ENCODE measurements at places on chromosomes 5 and 9.

GRCh38 chr5:64569858-64570257, 64.0 kb downstream of the RGS7BP start:
- DNase-seq, result no peak

DNA sequence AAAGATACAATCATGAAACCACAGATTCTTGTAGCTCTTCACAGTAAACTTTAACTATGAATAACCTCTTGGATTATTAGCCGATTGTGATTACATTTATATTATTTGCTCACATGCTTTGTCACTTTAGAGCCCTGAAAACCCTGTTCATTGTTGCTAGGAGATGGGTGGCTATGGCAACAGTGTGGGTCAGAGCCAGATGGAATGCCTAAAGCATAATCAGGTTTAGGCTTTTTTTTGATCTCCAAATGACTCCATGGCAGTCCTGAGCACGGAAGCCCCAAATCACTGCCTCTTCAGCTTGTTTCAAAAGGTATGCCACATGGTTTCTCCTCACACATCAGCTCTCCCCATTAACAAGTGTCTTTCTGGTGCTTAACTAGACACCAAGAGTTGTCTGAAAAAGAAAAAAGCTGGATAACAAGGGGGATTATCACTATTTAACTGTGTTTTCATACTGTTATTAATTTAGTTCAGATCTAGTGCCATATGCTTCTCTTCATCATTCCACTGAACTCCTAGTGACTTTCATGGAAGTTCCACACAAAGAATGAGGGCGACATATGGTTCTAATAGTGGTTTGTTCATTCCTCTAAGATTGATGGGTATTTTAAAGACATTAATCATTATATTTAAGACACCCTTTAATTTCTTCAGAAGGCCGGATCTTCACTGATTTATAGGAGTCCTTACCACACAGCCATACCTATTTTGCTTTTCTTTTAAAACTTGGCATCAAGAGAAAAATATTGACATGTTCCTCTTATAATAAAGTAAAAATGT, 88.8 kb upstream of the PAM start:
- DNase-seq, result no peak

DNA sequence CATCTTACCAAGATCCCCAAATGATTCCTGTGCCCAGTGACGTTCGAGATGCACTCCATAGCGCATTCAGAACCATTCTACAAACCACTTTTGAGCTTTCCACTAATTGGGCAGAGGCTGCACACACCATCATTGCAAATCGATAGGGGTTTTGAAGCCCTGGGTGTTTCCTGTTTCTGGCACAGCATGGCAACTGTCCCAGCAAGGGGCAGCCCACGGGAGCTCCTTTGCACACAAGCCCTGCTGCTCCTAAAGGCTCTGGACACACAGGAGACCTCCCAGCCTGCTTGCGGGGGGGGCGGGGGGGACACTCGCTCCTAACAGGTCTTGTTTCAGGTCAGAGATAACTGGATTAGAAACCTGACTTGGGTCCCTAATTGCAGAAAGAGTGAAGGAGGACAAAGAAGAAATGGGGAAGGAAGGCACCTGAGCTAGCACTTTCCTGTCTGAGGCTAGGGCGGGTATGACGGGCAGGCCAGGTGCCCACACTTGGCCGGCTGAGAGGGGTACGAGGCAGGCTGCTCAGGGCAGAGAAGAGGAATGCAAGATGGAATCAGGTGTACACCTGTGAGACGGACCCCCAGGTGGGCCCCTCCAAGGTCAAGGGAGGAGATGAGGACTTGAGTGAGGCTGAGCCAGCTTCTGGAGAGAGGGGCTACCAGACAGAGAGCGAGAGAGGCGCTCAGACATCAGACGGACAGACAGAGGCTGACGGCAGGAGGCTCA, 820 bp downstream of the FBP1 start:
- no peak for DNase-seq

DNA sequence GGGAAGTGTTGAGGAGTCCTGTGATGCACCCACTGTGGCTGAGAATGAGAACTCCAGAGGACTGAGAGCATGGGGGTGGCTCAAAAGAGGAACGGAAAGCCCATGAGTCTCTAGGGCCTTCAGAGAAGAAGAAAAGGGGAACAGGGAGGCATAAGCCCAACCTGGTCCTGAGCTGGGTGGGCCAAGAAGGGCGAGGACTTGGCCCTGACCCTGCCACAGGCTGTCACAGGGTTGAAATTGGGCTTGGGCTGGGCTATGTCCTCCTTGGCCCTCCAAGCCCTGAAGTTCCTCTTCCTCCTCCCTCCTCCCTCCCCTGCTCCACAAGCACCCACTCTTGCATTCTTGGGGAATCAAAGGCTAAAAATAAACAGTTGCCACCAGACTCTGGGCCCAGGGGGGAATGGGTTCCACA, 49.3 kb upstream of the PPARGC1B start:
- no peak for DNase-seq

DNA sequence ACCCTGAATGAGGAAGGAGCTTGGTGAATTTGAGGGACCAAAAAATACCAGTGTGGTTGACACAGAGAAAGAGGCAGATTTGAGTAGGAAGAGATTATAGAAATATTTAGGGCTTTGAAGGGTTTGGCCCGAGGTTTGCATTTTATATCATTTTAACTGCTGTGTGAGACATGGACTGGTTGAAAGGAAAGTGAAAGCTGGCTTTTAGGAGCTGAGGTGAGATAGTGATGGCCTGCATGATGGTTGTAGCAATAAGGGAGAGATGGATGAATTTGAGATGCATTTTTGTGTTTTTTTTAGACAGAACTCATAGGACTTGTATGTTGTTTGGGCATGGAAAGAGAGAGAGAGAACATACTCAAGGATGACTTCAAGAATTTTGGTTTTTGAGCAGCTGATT, 21.7 kb downstream of the FER start:
- no peak for DNase-seq

DNA sequence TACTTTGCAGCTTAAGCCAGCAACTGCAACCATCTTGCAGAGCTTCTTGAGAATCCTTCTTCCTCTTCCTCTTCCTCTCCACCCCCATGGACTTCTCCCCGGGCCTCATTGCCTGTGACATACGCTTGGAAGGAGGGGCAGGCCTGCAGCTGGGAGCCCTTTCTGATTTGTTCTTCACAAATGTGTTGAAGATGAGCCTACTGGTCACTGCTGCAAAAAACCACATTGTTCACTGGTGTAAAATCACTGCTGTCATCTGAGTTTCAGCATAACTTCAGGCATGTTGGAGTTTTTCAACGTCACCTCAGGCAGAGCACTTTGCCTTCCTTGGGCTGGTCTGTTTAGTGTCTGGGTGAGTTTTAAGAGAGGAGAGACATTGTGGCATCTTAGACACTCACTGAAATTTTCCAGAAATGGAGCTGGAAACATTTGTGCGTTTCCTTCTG, 7.9 kb downstream of the TJP2 start:
- DNase-seq, result no peak

- DNase-seq, result no peak
Observed at GRCh38 chr5:130893006-130893405, 272.1 kb downstream of the HINT1 start.

DNA sequence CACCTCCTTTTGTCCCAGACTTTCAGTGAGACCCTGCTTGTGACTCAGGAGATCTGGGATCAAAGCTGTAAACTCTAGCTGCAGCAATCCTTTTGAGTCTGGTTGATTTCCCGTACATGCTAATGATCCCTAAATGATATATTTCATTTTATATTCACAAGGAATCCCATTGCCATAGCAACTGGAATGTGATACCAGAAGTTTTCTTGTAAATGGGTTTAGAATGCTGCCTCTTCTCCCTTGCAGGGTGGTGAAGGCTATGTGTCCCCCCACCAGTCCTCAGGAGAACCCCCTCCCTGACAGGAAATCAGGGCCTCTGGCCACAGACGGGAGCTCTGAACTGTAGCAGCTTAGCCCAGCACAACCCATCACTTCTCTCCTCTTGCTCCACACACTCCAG, 215.0 kb downstream of the FSTL4 start:
- DNase-seq, result no peak

DNA sequence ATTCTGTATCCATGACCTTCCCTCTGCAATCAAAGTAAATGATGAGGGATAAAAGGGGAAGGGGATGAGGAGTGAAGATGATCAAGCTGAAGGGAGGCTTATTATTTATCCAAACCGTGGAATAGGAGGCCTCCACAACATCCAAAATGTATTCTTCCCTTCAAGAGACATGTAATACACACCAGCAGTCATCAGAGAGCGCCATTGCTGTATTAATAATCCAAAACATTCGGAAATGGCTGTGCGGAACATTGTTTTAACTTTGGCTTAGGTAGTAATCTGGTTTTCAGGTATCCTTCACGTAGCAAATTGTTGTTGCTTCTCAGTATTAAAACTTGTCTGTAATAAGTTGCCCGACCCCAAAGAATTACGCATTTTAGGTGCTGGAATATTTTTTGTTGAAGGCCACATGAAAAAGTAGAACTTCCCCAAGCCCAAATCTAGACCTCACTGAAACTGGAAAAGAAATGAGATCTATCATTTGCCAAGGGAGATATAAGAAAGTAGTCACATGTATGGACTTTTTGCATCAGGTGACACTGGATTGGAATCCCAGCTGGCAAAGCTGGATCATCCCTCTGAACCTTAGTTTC, 2.6 kb upstream of the BOD1 start:
- no peak for DNase-seq

GRCh38 chr5:160198841-160199409, 30.4 kb upstream of the FABP6 start:
- no peak for DNase-seq

DNA sequence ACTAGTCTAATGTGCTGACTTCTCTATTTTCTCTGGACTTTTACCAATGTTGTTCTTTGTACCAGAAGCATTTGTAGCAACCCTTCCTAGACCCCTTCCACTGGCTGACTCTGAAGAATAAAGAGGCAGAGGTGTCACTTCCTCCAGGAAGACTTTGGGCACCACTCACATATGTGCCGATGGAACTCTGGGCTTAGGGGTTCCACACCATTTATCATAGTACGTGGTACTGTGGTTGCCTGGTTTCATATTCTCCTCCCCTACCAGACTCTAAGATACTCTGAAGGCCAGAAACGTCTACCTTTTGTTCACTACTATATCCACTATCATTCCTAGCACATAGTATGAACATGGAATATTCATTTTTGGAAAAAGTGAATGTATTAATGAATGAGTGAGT, 88.0 kb downstream of the BNC2 start:
- DNase-seq, result no peak

GRCh38 chr9:109095321-109095720, 24.4 kb downstream of the TMEM245 start:
- no peak for DNase-seq

- no peak for DNase-seq
Observed at GRCh38 chr9:121679901-121680635, 28.6 kb downstream of the DAB2IP start.

DNA sequence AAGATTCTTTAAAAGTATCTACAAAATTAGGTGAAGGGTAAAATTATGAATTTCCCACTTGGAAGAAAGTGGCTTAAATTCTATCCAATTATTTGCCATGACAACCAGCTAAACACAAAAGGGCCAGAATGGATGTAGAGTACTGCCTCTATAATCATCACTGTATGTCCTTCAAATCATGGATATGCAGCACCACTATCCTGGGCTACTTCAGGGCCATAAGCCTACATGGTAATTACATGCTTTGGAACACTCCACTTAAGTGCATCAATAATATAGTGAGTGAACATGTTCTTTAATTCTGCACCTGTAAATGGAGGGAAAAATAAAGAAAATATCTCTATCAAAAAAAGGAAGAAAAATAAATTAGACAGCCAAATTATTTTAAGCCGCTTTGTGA, 575.2 kb downstream of the ISL1 start:
- DNase-seq, result no peak

DNA sequence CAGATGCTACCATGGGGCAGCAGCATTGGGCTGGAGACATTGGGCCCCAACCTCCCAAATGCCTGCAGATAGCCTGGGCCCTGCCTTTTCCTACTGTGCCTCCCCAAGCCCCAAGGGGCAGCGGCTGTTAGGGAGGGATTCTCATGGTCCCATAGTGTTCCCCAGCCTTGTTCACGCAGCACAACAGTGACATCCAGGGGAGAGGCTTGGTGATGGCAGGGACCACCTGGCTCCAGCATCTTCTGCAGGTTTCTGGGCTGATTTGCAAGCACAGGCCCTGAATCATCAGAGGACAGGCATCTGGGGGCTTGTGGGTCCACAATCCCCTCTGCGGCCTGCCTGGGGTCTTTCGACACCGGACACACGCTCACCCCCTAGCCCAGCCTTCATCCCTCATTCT, 354.6 kb downstream of the SLIT3 start:
- no peak for DNase-seq
